ENCODE measurements at places on chromosomes 1 and 21. TPM values are rescaled to one million over a fixed set of nuclear protein-coding genes. Genes with fewer than 3 reads are reported as not detected.

Gene MROH9
- total RNA-seq, result not detected

Gene PROX1
- not detected for total RNA-seq

DNA sequence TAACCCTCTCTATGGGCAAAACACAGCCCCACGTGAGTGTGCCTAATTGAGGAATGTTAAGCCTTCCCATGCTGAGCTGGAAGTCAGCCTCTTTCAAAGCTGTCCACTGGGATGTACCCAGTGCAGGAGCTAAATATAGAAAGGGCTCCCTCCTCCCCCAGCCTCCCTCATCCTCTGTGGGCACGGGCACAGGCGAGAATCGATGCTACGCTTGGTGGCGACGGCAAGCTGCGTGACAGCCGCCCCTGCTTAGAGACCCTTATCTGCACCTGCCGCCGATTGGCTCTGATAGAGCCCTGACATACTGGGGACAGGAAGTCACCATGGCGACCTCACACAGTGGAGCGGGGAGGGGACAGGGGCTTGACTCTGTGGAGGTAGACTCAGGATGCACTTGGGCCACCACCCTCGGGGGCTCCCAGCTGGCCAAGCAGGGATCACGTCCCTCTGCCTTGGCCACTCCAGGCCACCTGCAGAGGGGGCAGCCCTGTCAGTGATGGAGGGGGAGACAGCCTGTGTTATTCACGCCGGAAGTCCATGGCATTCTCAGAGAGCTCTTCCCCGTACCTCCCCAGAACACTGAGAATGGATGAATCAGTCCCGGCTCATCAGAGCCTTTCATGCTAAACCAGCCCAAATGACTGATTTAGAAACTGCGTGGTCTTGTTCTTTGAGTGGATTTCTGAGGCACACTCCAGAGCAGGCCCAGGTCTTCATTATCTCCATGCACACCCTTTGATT is 84.8 kb downstream of the KCND3 start:
- no peak for DNase-seq

Gene AMIGO1
- 0.51 TPM for total RNA-seq

DNA sequence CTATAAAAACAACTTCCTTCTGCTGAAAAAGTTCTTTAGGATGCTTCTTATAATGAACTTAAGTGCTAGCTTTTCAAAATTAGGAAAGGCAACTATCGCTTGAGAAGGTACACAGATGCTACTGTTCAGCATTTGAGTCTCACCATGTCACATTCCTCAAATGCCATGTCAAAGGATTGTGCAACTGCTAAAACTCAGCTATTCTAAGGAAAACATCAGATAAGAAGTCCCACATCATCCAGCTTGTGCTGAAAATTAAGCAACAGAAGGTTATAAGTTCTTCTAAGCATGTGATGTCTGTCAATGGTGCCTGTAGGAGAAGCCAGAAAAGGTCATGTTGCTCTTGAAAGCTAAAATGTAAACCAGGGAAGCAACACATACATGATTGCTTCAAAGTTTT is 36.5 kb downstream of the MCOLN2 start:
- DNase-seq, result no peak

GRCh38 chr1:89298461-89298860 is 25.8 kb upstream of the GBP5 start:
- no peak for DNase-seq

DNA sequence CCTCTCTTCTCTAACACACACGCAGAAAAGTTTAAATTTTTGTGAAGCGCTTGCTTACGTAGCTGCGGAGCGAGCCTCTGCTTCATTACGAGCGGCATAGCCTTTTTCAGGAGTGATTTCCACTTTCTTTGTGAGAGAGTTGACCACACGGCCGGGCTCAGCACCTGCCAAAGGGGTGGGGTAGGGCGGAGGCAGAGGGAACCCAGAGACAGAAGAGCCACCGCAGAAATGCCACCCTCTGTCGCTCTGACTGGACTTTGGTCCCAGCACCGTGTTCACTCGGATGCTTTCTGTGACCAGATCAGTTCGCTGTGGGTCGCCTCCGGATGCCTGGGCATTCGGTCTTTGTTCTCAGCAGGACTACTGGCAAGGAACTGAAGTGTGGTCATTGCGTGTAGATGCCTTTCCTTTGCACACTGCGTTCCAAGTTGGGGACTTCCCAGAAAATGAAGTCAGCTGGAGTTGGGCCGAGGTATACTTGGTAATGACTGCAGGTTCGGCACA is 883 bp downstream of the CHODL start:
- DNase-seq, result peak; percentile 15

- no peak for DNase-seq
These were observed 116.6 kb downstream of the HS2ST1 start for GRCh38 chr1:87030740-87031690.

Gene NECTIN4
- 0.88 TPM for total RNA-seq

DNA sequence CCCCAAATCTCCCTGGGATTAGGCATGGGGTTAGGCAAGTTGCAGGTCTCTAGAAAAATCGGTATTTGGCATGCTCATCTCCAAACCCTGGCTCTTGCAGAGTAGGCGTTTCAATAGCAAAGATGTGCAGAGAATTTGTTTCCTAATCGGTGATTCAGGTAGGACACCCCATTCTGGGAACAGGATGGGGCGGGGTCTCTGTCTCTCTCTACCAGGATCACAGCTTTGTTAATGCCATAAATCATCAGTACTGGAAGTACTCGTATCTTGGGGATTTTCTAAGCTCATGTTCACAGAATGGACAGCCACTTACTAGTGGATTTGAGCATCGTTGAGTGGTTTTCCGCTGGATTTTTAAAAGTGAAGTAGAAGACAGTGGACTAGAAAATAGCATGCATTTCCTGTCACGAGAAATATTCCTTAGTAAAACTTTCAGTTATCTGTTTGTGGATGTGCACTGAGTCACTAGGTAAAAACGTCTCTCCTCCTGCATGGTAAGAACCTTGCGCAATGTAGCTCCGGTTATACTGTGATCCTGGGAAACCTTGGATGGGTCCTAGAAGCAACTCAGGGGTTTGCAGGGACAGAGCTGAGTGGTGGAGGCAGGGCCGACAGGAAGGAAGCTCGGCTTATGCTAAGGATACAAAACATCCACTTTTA is 5.1 kb downstream of the TMEM51 start:
- DNase-seq, result peak; percentile 71

Gene TTF2
- 12.7 TPM for total RNA-seq

Gene KIRREL1
- total RNA-seq, result 80.2 TPM

Gene ZBED6
- 5.3 TPM for total RNA-seq

Gene SAMD11
- total RNA-seq, result 69.4 TPM

Gene TSSK3
- not detected for total RNA-seq

Gene NBPF1
- 24.5 TPM for total RNA-seq

Gene NUF2
- total RNA-seq, result 24.5 TPM

DNA sequence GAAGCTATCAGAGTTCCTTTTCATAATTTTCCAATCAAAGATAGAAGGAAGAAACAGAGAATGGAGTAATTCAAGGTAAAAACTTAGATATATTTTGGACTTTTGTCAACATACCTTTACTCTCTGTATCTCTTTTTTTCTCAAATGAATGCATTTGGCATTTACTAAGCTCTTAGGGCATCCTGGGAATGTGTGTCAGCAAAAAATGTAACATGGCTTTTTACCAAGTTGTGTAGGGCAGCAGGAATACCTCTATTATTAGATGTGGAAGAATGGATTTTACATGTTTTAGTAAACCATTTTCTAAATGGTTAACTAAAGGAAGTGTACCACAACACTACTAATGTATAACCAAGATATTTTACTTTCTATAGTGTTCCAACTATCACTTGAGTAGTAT is 4.2 kb upstream of the COL11A1 start:
- DNase-seq, result no peak

DNA sequence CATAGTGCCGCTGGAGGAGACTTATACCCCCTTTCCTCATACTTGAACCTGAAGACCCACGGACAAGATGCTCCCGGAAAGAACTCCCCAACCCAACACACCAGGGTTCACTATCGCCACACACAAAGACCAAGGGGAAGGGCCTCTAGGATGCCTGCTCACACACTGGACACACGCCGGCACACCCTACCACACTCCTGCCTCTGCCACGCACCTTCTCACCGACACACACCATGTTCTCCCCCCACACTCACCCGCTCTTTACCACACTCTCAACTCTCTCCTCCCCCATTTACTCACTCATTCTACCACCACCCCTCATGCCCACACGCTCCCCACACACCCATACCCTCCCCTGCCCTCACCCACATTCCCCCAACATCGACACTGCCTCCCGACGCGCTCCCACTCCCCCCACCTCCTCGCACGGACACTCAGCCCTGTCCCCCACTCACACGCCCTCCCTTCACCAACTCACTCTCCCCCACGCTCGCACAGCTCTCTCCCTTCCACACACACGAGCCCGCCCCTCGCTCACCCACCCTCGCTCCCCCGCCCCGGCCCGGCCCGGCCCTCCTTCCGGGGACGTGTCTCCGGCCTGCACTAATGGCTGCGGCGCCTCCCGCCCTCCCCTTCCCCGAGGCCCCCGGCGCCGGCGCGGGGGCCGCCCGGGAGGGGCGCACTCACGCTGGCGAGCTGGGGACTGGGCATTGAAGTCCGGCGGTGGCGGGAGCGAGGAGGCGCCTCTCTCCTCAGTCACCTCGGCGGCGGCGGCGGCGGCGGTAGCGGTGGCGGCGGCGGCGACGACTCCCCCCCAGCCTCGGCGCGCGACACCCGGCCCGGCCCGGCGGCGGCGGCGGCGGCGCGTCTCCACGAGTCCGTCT is 626 bp downstream of the PTP4A2 start:
- DNase-seq, result peak; percentile 71

GRCh38 chr1:2582391-2582790 is 4.2 kb upstream of the PRXL2B start:
- no peak for DNase-seq

Gene SYPL2
- total RNA-seq, result not detected

DNA sequence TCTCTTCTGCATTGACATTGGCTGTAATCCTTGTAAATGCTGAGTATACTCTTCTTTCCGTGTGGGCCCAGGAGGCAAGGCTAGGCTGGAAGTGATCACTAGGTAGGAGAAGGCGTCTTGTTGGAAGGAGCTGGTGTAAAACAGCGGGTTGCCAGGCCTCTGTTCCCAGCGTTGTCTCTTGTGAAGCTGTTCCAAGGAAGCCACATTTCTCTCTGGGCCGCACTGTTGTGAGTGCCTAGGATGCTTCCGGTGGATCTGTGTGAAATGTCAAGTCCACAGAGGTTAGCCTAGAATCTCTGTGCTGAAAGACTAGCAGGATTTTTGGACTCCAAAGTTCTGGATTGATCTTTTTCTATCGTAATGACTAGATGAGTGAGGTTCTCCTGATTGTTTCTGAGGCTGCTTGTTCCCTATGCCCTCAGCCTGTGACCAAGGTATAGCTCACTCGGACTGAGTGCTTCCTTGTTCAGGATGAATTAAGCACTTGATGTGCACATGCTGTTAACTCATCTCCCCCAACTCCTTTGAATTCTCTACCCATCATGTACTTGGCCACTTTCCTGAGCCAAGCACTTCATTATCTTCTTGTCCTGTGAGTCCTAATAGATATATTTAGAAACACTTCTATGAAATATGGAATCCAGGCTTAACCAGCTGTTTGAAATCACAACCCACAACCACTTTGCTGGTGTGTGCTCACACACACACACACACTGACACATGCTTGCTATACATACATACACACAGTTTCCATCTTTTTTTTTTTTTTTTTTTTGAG is 63.3 kb downstream of the PBX1 start:
- DNase-seq, result no peak

Gene PPCS
- 78.7 TPM for total RNA-seq

GRCh38 chr1:190452272-190452848 is 25.3 kb downstream of the BRINP3 start:
- DNase-seq, result no peak

DNA sequence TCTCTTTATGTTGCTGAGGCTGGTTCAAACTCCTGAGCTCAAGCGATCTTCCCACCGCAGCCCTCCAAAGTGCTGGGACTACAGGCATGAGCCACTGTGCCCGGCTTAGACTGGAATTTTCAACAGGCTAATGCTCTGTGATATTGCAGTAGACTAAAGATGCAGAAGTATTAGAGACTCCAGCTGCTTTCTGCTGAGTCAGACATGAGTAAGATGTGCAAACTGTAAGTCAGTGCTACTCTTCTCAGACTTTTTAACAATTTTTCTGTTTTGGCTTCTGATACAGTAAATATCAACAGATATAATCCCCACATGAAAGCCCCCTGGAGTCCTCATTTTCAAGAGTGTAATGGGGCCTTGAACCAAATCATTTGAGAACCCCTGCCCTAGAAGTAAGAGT is 29.3 kb upstream of the NLRP3 start:
- no peak for DNase-seq

Gene ASCL5
- 0.07 TPM for total RNA-seq

DNA sequence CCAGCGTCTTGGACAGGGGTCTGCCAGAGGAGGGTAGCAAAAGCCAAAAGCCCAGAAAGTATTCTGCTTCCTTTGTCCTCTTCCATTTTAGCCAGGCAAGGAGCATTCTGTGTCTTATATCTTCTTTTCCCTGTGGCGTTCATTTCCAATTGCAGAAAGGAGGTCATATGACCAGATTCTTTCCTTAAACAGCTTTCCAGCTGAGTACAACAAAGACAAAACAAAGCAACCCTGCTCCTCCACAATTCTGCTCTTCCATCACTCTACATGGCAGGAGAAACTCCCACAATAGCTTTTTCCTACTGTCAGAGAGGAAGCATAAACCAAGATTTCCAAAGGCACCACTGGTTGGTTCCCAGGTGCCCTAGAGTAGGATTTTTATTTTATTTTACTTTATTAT is 19.7 kb downstream of the ENSA start:
- no peak for DNase-seq

All from Caki2 (cell line).